ENCODE measurements at places on chromosomes 5 and 9.

GRCh38 chr9:133677126-133678010 is 41.2 kb downstream of the DBH start:
- DNase-seq, result no peak

GRCh38 chr5:132456296-132456986 is 34.1 kb downstream of the IRF1 start:
- DNase-seq, result no peak

GRCh38 chr5:65108786-65109743 is 340.3 kb downstream of the CWC27 start:
- no peak for DNase-seq

- DNase-seq, result no peak
These were observed 209.7 kb downstream of the CAAP1 start for GRCh38 chr9:26682796-26683496.

GRCh38 chr5:32283539-32284377 is 29.0 kb downstream of the MTMR12 start:
- DNase-seq, result no peak

DNA sequence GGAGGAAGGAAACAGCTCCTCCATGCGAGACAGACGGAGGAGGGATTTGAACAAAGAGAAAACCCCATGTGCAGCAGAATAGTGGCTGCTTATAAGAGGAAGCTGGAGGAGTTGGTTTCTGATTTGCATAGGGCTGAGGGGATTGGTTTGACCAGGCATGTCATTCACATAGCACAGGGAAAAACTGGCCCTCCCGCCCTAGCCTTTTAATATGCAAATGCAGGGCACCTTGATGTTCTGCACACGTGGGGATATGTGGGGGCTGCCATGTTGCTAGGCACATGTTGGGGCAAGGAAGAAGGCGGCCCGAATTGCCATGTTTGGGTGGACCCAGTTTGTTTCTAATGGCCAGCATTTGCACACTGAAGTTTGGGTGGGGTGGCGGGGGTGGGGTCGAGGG is 42.2 kb downstream of the OSMR start:
- DNase-seq, result no peak

DNA sequence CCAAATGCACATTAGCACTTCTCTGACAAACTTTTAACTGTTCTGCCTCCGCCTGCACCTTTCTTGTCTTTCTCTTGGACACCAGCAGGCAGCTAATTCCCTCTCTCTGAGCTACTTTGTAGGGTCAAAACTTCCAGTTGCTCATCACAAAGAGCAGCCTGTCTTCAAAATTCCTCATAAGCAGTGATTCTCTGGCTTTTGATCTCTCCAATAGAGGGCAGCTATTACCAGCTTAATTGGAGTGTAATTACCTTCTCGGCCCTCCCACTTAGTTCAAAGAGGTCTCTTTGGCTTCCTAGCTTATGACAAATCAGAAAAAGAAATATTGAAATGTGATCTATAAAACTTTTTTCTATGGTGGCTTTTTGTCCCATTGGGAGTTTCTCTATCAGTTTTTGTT is 43.6 kb upstream of the RAD23B start:
- peak; percentile 8 for DNase-seq

- DNase-seq, result no peak
These were observed 1.2 kb downstream of the CKS2 start for GRCh38 chr9:89312222-89312571.

DNA sequence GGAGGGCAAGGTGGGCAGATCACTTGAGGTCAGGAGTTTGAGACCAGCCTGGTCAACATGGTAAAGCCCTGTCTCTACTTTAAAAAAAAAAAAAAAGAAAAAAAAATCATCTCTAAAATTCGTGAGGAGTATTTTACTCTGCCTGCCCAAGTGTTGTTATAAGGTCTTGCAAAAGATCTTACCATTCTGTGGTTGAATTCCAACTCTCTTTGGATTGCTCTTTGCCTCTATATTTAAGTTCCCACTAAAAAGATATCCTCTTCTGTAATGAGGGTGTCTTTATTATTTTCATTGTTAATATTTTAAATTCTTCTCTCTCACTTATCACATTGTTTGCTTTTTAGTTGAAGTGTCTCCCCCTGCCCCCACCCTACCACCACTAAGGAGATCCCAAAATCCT is 33.4 kb downstream of the CREBRF start:
- no peak for DNase-seq

- no peak for DNase-seq
These were observed 180.3 kb downstream of the C9orf50 start for GRCh38 chr9:129440435-129441186.

GRCh38 chr5:126975796-126976195 is 54.6 kb downstream of the MARCHF3 start:
- DNase-seq, result no peak

- no peak for DNase-seq
These were observed 171.5 kb upstream of the GNA14 start for GRCh38 chr9:77819657-77820056.

DNA sequence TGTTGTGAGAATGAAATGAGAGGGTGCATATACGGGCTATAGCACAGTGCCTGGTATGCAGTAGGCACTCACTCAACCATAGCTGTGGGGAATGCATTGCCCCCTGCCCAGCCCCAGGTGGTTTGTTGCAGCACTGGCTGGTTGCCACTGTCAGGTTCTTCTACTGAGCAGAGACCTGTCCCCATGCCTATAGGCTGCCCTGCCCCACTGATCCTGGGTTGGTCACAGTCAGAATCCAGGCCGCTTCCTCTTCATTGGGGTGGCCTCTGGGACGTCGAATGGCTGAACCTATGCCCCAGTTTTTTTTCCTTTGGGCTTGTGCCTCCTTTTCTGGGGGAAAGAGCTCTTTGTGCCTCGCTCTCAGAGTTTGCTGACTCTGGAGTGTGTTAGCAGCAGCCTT is 74.6 kb downstream of the RGS3 start:
- DNase-seq, result no peak

DNA sequence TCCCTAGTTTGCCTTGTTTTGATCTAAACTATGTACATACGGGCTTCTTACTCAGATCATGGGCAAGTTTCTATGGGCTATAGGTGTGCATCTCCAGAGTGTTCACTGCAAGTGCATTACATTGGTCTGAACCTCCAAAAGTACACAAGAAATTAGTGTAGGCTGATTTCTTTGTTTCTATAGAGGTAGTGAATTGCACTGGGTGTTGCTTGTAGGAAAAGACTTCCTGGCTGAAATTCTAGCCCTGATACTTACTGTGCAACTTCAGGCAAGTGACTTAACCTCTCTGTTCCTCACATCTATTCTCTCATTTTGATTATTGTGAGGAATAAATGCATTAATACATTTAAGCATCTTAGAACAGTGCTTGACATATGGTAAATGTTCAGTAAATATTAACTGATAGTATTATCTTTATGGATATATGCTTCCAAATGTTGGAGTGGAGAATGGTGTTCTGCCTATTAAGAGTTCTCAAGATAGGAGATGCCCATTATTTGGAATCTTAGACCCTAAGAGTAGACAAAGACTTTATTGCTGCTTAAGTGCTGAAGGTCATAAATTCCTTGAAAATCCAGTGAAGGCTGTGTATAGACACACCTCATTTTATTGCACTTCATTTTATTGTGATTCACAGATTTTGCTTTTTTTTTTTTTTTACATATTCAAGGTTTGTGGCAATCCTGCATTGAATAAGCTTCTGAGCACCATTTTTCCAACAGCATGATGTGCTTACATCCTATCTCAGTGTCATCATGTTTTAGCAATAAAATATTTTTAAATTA is 38.4 kb upstream of the TLR4 start:
- no peak for DNase-seq

GRCh38 chr5:96001262-96001661 is 39.6 kb upstream of the ELL2 start:
- no peak for DNase-seq

- DNase-seq, result no peak
These were observed 135.5 kb downstream of the SEC61B start for GRCh38 chr9:99357575-99357974.

GRCh38 chr5:1005249-1005851 is 3.3 kb upstream of the NKD2 start:
- DNase-seq, result no peak

DNA sequence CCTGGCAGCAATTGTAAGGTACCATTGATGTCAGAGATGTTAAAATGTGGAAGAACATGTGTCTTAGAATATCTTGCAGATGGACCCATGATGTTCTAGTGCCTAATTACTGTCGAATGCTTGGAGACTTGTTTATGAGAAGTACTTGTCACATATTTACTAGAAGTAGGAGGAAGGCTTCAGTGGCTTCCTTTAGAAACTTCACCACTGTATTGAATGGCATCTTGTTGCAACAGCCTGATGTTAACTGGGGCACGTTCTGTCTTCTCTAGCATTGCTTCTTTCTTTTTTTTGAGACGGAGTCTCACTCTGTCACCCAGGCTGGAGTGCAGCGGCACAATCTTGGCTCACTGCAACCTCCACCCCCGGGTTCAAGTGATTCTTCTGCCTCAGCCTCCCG is 16.5 kb downstream of the UGCG start:
- DNase-seq, result no peak

DNA sequence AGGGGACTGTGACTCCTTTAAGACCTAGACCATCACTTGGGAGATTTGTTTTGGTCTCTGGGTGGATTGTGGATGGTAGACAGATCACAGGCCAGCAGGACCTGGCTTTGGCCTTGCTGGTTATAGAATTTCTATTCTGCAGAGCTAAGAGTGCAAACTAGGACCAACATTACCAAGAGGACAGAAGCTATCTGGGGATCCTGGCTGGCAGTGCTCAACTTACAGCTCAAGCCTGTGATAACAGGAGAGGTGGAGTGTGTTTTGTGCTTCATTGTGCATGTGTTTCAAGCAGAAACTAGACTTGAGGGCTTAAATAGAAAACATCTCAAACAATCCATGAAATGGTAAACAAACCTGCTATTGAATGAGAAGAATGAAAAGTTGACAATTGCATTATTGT is 106.7 kb downstream of the ZNF462 start:
- DNase-seq, result no peak

DNA sequence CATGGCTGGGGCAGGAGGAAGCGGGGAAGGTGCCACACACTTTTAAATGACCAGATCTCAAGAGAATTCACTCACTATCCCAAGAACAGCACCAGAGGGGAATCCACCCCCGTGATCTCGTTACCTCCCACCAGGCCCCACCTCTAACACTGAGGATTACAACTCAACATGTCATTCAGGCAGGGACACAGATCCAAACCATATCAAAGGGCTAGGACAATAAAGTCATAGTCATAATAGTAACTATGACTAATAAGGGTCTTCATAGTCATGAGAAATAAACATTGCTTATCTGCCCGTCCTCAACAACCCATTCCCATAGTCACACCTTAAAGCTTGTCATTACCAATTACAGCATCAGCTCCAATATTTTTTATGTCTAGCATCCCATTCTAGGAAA is 65.3 kb upstream of the SMC2 start:
- no peak for DNase-seq

GRCh38 chr9:129064499-129064908 is 16.4 kb upstream of the DOLPP1 start:
- DNase-seq, result no peak

DNA sequence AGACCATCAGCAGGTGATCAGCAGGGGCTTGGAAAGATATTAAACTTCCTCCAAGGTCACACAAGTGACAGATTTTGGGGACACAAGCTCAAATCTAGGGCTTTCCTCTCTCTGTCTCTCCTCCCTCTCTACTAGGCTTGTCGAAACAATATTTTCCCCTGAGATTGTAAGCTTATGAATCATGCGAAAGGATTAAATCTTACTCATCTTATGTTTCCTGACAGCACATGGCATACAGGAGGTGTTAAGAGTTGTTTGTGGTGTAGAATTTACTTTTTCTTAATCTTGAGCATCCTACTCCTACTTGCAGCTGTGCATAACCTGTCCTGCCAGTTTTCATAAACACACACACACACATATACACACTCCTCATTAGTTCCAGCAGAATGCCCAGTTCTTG is 186.3 kb downstream of the MARCHF11 start:
- no peak for DNase-seq

DNA sequence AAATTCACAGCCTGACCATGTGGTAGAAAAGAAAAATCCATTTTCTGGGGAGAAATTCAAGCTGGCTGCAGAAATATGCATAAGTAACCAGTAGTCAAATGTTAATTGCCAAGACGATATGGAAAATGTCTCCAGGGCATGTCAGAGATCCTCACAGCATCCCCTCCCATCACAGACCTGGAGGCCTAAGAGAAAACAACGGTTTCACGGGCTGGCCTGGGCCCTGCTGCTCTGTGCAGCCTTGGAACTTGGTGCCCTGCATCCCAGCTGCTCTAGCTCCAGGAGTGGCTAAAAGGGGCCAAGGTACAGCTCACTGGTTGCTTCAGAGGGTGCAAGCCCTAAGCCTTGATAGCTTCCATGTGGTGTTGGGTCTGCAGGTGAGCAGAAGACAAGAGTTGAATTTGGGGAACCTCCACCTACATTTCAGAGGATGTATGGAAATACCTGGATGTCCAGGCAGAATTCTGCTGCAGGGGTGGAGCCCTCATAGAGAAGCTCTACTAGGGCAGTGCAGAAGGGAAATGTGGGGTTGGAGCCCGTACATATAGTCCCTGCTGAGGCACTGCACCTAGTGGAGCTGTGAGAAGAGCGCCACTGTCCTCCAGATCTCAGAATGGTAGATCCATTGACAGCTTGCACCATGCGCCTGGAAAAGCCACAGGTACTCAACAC is 49.7 kb downstream of the PTBP3 start:
- no peak for DNase-seq

DNA sequence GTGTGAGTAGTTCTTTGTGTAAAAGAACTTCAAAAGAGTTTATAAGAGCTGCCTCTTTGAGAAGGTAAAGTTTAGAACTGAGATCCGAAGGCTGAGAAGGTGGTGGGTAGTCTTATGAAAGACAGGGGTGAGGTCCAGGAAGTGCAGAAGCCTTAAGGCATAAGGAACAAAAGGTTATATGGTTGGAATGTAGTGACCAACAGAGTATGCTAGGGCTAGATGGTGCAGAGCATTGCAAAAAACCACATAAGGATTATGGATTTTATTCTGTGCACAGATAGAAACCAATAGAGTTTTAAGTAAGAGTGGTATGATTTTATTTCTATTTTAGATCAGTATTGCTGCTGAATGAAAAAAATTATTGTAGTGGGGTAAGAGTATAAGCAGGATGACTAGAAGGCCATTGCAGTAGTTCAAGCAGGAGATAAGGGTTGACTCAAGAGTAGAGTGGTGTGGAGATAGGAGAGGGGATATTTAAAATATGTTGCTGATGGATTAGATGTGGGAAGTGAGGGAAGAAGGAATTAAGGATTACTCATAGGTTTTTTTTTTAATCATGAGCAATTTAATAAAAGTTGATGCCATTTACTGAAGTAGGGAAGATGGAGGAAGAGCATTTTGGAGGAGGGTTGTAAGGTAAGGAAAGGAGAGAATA is 3.7 kb downstream of the RECK start:
- DNase-seq, result no peak

- DNase-seq, result no peak
These were observed 658 bp downstream of the PDCD1LG2 start for GRCh38 chr9:5510989-5511388.

DNA sequence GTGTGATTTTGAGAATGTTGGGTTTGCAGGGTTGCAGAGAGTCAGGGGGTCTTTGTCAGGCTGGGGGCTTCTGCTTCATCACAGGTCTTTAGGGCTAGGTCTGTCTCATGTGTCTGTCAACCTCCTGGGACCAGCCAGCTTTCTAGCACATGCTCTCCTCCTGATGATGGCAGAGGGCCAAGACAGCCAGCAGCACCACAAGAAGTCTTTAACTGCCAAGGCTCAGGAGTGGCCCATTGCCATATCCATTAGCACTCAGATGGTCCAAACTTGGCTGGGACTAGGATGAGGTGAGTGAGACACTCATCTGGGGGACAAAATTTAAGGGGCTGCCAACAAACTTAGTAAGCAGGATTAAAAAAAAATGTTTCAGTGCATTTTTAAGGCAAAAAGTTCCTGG is 384.2 kb upstream of the CDH10 start:
- DNase-seq, result no peak

All from NCI-H2227 treated with DMSO at 0.1 percent for 48 hours (cell line).